ENCODE measurements at places on chromosomes 5 and 9.

DNA sequence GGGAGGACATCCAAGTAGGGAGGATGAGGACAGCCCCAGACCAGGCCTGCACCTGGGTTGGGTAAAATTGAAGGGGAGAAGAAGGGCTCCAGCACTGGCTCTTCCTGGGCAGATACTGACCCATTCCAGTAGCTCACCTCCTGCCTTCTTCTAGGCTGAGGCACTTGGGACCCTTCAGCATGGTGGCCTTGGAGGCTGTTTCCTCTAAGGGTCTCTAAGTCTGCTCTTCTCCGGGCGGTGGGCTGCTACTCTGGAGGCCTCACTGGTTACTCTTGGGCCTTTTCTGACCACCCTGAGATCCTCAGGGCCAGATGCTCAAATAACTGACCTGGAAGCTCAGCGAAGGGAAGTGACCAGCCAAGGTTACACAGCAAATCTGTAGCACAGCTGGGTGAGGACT lies 2.8 kb upstream of the TIFAB start:
- no peak for DNase-seq

- DNase-seq: peak; percentile 39
These were observed 118.8 kb upstream of the VLDLR start for GRCh38 chr9:2502760-2503159.

GRCh38 chr9:34591248-34591916 lies 1.9 kb upstream of the CNTFR start:
- no peak for DNase-seq

DNA sequence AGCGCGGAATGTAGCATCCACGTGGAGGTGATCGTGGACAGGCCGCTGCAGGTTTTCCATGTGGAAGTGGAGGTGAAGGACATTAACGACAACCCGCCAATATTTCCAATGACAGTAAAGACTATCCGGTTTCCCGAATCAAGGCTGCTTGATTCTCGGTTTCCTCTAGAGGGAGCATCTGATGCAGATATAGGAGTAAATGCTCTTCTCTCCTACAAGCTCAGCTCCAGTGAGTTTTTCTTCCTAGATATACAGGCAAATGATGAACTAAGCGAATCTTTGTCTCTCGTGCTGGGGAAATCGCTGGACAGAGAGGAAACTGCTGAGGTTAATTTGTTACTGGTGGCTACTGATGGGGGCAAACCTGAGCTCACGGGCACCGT lies 598 bp downstream of the PCDHA2 start:
- no peak for DNase-seq

GRCh38 chr9:125990793-125991220 lies 243.6 kb downstream of the PBX3 start:
- DNase-seq: no peak

DNA sequence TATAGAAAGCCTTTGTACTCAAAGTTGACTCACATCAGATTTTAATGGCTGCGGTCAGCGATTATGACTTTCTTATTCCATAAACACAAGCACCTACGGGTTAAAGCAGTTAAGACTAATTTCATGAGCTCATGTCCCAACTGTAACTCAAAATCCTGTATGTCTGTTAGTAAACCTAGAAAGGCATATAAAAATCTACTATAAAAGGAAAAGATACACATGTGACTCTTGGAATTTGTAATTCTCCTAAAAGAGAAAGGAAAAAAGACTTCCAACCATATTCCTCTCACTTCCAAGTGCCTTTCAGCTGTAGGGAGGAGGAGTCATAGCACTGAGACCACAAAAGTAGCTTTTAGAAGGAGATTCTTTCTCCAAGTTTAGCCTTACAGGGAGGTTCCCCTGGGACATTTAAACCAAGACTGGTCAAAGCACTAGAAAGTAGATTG lies 129.1 kb downstream of the EBF1 start:
- DNase-seq: no peak

DNA sequence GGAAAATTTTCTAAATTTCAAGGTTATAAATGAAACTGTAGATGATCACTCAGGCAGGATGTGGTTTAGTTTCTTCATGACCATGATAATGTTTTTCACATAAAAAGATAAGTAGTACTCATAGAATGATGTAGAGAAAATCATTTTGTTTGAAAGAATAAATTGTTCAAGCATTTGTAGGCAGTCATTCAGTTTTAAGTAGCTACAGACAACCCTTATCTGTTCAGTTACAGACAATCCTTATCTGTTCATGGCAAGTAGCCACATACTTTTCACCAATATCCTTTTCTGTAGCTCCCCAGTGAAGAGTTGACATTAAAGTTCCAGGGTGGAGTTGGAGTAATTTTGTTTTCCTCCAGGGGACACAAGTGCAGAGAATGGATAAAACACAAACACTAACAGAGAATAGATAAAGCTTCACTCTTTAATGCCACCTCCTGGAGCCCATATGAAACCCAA lies 278.1 kb upstream of the TNC start:
- no peak for DNase-seq

- DNase-seq: peak; percentile 98
These were observed 432.1 kb upstream of the RGMB start for GRCh38 chr5:98341038-98342032.

DNA sequence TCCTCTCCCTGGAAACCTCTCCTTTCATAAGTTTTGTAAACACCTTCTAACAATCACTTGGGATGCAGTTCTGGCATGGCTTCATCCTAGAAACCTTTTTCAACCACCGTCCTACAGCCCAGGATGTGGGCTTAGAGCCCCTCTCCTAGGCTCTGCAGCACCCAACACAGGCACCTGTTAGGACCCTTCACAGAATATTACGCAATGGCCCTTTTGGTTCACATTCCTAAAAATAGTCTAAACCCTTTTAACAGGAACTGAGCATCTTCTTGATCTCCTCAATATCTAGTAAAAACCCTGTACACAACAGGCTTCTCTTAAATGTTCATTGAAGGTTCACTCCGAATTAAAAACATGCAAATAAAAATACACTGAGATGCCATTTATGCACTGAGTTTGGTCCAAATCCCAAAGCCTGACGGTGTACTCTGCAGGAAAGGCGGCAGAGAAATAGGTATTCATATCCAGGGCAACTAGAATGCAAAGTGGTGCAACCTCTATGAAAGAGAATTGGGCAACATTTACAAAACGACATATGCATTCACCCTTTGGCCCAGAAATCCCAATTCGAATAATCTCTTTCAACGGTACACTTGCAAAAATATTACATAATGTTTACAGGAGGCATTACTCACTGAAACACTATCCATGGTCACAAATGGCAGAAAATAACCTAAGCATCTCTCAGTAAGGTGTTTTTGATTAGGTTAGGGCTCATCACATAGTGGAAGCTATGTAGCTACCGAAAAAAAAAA lies 169.3 kb downstream of the SEMA5A start:
- no peak for DNase-seq

DNA sequence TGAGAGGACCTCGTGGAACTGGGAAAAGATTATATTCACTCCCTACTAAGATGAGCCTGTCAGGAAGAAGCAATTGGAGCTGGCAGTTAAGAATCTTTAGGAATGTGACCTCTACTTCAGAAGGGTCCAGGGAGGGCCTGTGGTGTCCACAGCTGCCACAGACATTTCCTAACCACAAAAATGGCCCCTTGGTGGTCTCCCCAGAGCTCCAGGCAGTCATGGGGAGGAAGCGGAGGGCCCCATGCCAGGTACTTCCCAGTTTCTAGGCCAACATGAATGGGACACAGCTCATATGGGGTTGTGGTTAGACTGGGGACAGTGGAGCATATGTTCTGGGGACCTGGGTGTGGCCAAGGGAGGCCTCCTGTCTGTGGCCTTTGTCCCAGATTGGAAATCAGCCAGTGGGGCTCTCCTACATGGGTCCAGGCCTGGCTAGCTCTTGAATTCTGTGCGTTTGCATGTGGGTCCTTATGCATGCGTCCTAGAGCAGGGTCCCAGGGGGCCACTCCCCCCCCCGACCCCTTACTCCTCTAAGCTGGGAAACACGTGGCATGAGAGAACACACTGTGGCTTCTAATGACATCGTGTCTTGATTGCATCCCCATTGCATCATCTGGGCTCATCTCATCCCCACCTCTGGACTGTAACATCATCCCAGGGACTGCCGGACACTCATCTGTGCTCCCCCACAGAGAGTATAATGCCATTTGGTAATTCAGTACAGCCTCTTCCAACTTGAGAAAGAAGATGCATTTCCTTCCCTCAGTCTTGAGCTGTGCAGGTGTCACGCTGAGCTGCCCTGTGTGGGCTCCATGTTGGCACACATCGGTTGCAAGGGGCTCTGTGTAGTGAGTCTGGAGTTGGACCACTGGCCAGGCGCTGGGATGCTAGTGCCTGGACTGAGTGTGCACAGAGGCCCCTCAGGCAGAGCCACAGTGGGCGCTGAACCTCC lies 31.3 kb downstream of the IRF1 start:
- no peak for DNase-seq

- DNase-seq: no peak
These were observed 764 bp upstream of the GRIN1 start for GRCh38 chr9:137138058-137138721.

DNA sequence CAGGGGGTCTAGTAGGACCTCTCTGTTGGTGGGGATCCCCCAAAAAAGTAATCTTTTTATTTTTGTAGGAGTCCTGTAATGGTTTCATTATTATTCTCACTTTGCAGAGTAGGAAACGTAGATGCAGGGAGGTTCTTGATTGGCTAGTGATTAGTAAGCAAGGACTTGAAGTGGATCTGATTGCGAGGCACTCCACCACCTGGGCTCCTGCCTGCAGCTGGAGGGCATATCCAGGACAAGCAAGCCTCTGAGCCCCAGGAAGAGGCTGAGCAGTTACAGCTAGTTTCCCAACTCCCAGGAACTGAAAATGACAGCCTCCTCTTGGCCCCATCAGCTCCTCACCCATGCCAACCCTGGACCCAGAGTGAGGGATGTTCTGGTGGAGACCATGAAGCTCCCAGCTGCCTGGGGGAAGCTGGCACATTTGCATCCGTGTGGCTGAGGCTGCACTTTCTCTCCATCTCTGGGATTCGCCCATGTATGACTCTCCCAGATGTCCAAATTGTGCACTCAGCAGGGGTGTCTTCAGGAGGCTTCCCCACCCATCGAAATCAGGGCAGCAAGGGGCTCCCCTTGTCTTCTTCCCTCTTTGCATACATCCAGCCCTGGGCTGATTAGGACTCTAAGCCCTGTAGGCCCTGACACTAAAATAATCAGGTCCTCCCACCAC lies 10.2 kb downstream of the KCNIP1 start:
- no peak for DNase-seq

DNA sequence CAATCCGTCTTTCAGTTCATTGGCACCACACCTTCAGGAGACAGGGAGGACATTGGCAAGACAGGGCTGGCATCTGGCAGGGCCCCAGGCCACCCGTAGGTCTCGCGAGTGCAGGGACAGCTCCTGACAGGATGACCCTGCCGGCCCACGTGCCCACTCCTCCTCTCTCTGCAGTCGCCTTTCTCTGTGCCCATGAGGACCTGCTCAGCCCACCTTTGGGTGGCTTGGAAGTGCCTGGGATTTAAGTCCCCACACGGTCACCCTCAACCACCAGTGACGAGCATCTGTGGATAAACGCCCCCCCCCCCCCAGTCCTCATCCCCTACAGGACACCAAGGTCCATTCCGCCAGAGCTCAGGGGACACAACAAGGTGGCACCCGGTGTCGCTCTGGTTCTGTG lies 4.1 kb downstream of the MRPL36 start:
- DNase-seq: no peak

- no peak for DNase-seq
These were observed 247.2 kb downstream of the CDH10 start for GRCh38 chr5:24397601-24398000.

GRCh38 chr5:64397552-64397951 lies 108.3 kb upstream of the RGS7BP start:
- no peak for DNase-seq

DNA sequence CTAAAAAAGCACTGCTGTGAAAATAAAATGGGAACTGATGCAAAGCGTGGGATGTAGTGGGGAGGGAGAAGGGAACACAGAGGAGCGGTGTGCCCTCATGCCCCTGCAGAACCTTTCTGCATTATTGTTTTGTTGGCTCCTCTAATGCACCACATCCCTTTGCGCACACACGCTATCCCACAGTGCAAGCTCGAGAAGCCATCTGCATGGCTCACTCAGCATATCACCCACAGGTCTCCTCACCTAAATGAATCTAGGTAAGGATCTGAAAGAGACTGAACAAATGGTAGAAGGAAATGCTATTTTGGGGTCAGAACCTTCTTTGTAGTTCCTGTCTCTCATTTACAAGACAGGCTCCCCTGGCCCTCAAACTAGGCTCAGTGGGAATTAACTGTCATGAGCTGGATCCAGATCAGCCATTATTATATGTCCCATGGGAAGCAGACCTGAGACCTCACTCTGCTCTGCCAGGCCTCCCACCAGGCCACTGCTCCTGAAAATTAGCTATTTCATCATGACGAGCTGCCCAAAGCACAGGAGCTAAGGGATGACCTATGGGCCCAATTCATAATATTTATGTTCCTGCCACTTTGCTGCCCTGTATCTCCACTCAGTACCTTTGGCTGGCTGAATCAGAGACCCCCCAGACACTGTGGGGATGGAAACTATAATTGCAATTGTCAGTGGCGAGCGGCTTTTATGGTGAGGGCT lies 169.4 kb downstream of the SPOCK1 start:
- DNase-seq: no peak

GRCh38 chr9:114452219-114453165 lies 52.8 kb downstream of the WHRN start:
- no peak for DNase-seq

- DNase-seq: no peak
These were observed 3.5 kb upstream of the ZNF618 start for GRCh38 chr9:113872485-113873143.

GRCh38 chr5:124872086-124872485 lies 125.6 kb upstream of the ZNF608 start:
- no peak for DNase-seq

- no peak for DNase-seq
These were observed 307.1 kb downstream of the TLE1 start for GRCh38 chr9:81382281-81382680.

DNA sequence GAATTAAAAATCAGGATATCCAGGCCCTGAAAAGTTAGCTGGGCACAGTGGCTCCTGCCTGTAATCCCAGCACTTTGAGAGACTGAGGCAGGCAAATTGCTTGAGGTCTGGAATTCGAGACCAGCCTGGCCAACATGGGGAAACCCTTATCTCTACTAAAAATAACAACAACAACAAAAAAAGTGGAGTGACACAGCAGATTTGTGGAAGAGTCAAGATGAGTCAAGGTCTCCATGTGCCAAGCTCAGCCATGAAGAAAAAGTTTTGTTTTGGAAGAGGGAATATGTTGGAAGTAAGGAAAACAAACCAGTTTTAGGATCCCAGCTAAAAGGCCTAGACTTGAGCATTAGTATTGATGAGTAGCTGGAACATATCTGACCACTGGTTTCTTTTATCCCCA lies 14.7 kb downstream of the LRRC70 start:
- no peak for DNase-seq
